ENCODE measurements at places on chromosomes 3 and 15.
A peak's percentile ranks its signal among the peaks of the same experiment; 100 is the strongest.

- no peak for DNase-seq
Measured at GRCh38 chr15:29925227-29926082, 103.2 kb upstream of the TJP1 start.

DNA sequence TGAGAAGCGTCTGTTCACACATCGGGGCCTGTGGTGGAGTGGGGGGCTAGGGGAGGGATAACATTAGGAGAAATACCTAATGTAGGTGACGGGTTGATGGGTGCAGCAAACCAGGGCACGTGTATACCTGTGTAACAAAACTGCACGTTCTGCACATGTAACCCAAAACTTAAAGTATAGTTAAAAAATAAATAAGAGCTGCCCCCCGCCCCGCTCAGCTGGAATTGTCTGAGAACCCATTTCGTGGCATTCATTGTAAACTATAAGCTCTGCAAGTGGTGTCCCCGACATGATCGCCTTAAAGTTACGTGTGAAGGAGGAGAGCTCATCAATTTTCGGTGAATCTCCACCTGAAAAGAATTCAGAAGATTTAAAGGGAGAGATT lies 7.3 kb upstream of the LIPH start:
- no peak for DNase-seq

GRCh38 chr15:74258456-74259291 lies 22.5 kb downstream of the CCDC33 start:
- no peak for DNase-seq

DNA sequence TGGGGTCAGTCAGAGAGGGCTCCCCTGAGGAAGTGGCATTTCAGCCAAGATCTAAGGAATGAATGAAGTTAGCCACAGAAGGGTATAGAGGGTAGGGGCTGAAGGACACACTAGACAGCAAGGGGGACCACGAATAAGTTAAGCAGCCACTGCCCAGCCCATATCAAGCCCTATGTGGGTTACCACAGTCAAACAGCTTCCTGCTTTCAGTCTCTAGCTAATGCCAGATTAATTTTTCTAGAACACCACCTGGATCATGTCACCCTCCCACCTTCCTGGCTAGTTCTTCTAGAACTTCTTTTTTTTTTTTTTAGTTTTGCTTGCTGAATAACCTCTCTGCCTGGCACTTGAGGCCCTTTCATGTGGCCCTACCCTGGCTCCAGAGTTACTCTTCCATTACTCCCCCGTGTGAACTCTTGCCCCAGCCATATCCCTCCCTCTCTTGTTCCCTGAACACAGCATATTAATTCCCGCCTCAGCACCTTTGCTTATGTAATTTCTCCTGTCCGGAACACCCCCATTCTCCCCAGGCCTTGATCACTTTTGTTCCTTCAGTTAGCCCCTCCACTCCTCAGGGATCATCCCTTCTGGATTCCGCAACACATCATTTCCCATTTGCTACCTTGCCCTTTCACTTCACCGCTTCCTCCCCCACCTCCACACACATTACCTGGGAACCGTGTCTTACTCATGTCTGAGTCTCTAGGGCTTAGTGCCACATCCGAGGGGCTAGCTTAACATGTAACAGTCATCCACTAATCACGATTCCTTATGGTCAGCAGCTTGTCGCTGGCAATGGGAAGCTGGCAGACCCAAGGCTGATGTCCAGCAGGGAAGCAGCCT lies 20.6 kb upstream of the BNC1 start:
- peak; percentile 14 for DNase-seq

GRCh38 chr3:59774634-59775033 lies 724.8 kb upstream of the CFAP20DC start:
- DNase-seq, result no peak

DNA sequence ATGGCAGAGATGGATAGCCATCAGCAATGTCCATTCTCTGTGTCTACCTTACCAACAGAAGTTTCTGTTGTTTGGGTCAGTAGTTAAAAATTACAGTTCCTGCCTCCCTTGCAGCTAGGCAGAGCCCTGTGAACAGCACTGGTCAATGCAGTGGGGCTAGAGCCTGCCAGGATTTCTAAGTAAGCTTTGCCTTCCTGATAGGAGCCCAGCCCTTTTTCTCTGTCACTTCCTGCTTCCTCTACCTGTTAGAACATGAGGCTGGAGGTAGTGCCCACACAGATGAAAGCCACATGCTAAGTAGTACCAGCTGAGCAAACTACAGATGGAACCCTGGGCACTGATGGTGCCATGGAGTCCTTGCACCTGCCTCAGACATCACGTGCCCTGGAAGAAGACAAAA lies 45.0 kb downstream of the MGLL start:
- no peak for DNase-seq

GRCh38 chr15:40926659-40927494 lies 2.3 kb upstream of the DLL4 start:
- no peak for DNase-seq

DNA sequence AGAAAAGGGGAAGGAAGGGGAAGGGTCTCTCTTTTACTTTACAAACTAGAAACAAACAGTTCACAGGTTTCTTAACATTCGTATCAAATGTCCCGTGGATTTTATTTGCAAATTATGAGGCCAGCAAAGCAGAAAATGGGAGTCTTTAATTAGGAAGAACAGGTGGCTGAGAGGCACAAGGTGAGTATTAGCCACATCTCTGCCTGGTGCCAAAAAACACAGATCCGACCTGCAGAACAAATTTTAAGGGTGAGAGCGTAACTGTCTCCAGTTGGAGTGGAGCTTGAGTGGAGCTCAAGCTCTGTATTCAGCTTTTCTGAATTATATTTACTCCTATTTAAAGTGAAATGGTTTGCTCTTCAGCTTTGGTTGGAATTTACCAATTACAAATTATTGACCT lies 1004.9 kb downstream of the FHIT start:
- no peak for DNase-seq

All from putamen (tissue), 1 donor.